ENCODE measurements at places on chromosomes 12 and 14. TPM values are rescaled to one million over a fixed set of nuclear protein-coding genes. Genes with fewer than 3 reads are reported as not detected.

The PLEKHD1 gene
- total RNA-seq = 0.11 TPM

The CIT gene
- total RNA-seq = 23.3 TPM

The OVCH1 gene
- 0.37 TPM for total RNA-seq

The GPR162 gene
- total RNA-seq = 6.4 TPM

The RNASE7 gene
- total RNA-seq = not detected

The AQP6 gene
- 0.26 TPM for total RNA-seq

The GSG1 gene
- 1.1 TPM for total RNA-seq

The ATXN2 gene
- 75.9 TPM for total RNA-seq

The KRT4 gene
- 6.3 TPM for total RNA-seq

The DAO gene
- total RNA-seq = not detected

The NRL gene
- 0.85 TPM for total RNA-seq

The HSPB8 gene
- total RNA-seq = 47.8 TPM

The SLC38A4 gene
- total RNA-seq = 8.8 TPM

The CLEC9A gene
- total RNA-seq = 0.90 TPM

The TNS2 gene
- total RNA-seq = 57.9 TPM

The FAR2 gene
- total RNA-seq = 18.6 TPM

The HAL gene
- not detected for total RNA-seq

The MYO1H gene
- not detected for total RNA-seq

The LYZ gene
- total RNA-seq = 33.0 TPM

The ATXN3 gene
- 68.0 TPM for total RNA-seq

The CRIP2 gene
- total RNA-seq = 53.7 TPM

The PRIM1 gene
- total RNA-seq = 23.2 TPM

The AGAP2 gene
- 1.4 TPM for total RNA-seq

The CD163 gene
- total RNA-seq = 19.1 TPM

The KRT6C gene
- total RNA-seq = not detected

The ALDH2 gene
- total RNA-seq = 13.0 TPM

The GPHB5 gene
- total RNA-seq = not detected

The KRT71 gene
- total RNA-seq = not detected

The ZNF385A gene
- total RNA-seq = 5.0 TPM
